ENCODE measurements at places on chromosomes 16 and 17. TPM values are rescaled to one million over a fixed set of nuclear protein-coding genes. Genes with fewer than 3 reads are reported as not detected.

The HSD11B2 gene
- not detected for total RNA-seq

GRCh38 chr17:74779948-74780400 lies 3.8 kb upstream of the NAT9 start:
- H3K27ac ChIP-seq: no peak overlapping the region
- no peak for DNase-seq
- peaks cover 48% of the 10 kb centered on the region for H3K36me3 ChIP-seq
- no peaks in the 10 kb centered on the region for H3K27me3 ChIP-seq

The ACSM5 gene
- total RNA-seq: not detected

GRCh38 chr16:16019488-16019887 lies 70.1 kb downstream of the ABCC1 start:
- peak overlapping the region; percentile 83 for H3K27ac ChIP-seq
- H3K27me3 ChIP-seq: no peaks in the 10 kb centered on the region
- peaks cover 68% of the 10 kb centered on the region for H3K36me3 ChIP-seq

DNA sequence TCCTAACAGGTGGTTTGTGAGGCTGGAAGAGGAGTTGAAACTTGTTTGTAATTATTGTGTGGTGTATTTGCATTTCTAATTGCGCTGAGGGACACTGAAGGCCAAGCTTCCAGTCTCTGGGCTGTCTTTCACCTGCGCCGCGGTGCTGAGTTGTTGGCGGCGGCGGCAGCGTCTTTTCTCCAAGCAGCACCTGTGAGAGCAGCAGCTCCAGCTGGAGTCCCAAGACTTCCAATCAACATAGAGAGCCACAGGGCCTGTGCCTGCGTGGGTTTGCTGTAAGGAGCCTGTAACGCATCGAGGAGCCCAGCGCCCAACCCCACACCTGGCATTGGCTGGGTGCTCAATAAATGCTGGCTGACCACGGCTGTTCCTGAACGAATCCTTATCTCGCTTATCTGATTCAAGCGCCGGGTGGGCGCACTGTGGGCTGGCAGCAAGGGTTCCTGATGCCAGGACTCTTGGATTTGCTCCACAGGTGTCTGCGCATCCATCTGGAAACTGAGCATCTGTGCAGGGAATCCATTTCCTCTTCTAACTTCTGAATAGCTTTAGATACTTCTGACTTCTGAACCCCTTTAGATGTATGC lies 138.1 kb downstream of the ASIC2 start:
- H3K27ac ChIP-seq: no peak overlapping the region
- no peak overlapping the region for H3K4me3 ChIP-seq
- H3K27me3 ChIP-seq: no peaks in the 10 kb centered on the region
- no peaks in the 10 kb centered on the region for H3K4me1 ChIP-seq
- no peaks in the 10 kb centered on the region for H3K36me3 ChIP-seq
- DNase-seq: no peak

DNA sequence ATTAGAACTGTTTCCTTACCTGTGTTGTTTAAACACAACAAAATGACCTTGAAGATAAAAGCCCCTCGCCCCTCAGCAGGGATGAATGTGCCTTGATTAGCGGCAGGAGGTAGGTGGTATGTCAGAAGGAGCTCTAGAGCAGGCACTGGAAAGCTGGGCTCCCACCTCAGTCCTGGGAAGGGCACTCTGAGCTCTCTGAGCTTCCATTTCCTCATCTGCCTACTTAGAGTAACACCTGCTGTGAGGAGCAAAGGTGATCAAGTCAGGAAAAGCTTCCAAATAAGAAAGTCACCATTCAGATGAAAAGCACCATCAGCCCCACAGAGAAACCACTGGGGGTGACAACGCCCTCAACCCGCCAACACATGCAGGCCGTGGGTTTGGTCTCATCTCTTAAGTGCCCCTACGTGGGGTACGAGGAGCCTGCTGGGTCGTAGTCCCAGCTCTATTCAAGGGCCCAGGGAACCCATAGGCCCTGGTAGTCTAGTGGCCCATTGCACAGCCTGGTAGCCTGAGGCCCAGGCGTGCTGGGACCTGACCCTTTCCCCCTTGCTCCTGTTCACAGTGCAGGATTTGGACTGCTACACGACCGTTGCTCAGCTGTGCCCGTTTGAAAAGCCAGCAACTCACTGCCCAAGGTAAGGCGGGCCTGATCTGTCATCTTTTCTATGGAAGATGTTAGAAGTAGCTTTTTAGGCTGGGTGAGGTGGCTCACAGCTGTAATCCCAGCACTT lies 57.3 kb downstream of the CRISPLD2 start:
- H3K4me3 ChIP-seq: no peak overlapping the region
- H3K36me3 ChIP-seq: 0 out of 2 replicates have a peak, but pooled peaks cover 3% of the 10 kb centered on the region
- no peak for DNase-seq
- no peaks in the 10 kb centered on the region for H3K27me3 ChIP-seq
- peaks cover 19% of the 10 kb centered on the region for H3K4me1 ChIP-seq
- no peak overlapping the region for H3K27ac ChIP-seq

DNA sequence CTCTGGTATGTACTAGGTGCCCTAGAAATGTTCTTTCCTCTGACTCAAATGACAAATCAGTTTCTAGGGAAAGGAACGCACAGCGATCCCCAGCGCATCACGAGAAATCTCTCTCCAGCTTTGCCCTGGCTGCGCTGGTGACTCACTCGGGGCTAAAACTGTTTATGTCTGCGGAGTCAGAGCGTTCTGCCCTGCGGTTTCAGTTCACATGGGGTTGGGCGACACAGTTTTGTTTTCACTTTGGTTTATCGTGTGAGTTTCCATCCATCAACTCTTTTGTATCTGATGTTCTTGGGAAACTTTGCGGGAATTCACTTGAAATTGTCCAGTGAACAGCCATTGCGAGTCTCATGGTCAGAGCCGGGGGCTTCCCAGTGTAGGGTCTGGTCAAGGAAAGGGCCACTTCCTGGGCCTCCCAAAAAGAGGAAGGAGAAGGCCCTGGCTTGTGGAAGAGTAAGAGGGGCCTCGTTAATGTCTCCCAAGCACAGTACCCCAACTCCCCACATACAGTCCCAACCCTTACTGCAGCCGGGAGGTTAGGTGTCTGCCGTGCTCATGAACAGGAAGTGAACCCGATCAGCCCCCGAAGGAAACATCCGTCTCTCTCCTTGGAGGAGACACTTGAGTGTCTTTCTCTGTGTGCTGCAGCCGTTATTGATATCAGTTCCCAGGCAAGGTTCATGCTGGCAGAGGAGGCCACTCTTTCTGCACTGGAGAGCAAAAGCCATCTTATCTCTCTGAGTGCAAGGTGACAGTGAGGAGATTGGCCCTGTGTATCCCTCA lies 643.2 kb downstream of the WWOX start:
- H3K36me3 ChIP-seq: no peaks in the 10 kb centered on the region
- DNase-seq: peak; percentile 84
- H3K27ac ChIP-seq: peak overlapping the region; percentile 59
- peak overlapping the region; percentile 30 for H3K4me3 ChIP-seq
- no peaks in the 10 kb centered on the region for H3K27me3 ChIP-seq

DNA sequence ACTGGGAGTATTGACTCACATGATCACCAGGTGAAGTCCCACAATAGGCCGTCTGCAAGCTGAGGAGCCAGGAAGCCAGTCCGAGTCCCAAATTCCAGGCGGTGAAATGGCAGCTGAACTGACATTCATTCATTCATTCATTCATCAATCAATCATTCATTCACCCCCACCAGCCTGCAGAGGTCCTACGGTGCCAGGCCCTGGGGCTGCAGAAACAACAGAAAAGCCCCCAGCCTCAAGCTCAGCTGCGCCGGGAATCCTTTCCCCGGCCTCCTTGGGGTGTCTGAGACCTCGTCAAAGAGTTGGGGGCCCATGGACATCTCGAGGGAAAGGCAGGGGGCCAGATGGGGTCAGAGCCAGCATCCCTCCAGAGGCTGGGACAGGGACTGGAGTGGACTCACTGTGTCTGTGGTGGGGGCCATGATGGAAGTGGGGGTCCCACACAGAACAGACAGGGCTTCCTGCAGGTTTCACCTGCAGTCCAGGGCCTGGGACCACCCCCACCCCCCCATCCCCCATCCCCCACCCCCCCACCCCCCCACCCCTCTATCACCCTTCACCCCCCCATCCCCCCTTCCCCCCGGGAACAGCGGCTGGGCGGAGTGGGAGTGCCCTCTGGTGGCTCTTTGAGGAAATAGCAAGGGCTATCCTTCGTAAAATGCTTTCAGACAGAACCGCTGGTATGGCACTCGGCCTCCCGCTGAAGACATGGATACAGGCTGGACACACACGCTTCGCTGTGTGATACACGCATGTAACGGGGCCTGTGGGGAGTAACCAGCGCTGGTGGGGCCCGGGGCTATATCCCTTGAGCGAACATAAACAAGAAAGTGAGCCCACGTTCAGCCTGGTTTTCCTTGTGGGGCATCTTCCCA lies 8.5 kb upstream of the ZC3H18 start:
- no peaks in the 10 kb centered on the region for H3K27me3 ChIP-seq
- H3K4me1 ChIP-seq: peaks cover 6% of the 10 kb centered on the region
- H3K4me3 ChIP-seq: peak overlapping the region; percentile 27
- DNase-seq: peak; percentile 42
- H3K36me3 ChIP-seq: no peaks in the 10 kb centered on the region
- no peak overlapping the region for H3K27ac ChIP-seq

The METTL2A gene
- 29.9 TPM for total RNA-seq

- no peaks in the 10 kb centered on the region for H3K4me1 ChIP-seq
- no peaks in the 10 kb centered on the region for H3K27me3 ChIP-seq
- DNase-seq: no peak
- no peak overlapping the region for H3K27ac ChIP-seq
- H3K36me3 ChIP-seq: no peaks in the 10 kb centered on the region
Measured at GRCh38 chr16:67506468-67506867, 22.2 kb upstream of the RIPOR1 start.

The GCGR gene
- total RNA-seq: not detected

The KRTAP2-2 gene
- not detected for total RNA-seq

GRCh38 chr17:57962279-57963148 lies 7.3 kb upstream of the CUEDC1 start:
- peak; percentile 37 for DNase-seq
- H3K4me1 ChIP-seq: no peaks in the 10 kb centered on the region
- no peaks in the 10 kb centered on the region for H3K36me3 ChIP-seq
- no peak overlapping the region for H3K4me3 ChIP-seq
- H3K27ac ChIP-seq: no peak overlapping the region

GRCh38 chr17:44280392-44280937 lies 12.5 kb upstream of the SLC4A1 start:
- no peaks in the 10 kb centered on the region for H3K27me3 ChIP-seq
- no peak for DNase-seq
- no peak overlapping the region for H3K4me3 ChIP-seq
- no peak overlapping the region for H3K27ac ChIP-seq
- no peaks in the 10 kb centered on the region for H3K36me3 ChIP-seq

GRCh38 chr17:48125829-48126531 lies 18.4 kb downstream of the SNX11 start:
- no peak overlapping the region for H3K27ac ChIP-seq
- peaks cover 8% of the 10 kb centered on the region for H3K4me1 ChIP-seq
- H3K36me3 ChIP-seq: peaks cover 36% of the 10 kb centered on the region

- no peak overlapping the region for H3K27ac ChIP-seq
- peaks cover 10% of the 10 kb centered on the region for H3K4me1 ChIP-seq
- H3K27me3 ChIP-seq: no peaks in the 10 kb centered on the region
- no peak overlapping the region for H3K4me3 ChIP-seq
- H3K36me3 ChIP-seq: peaks cover 31% of the 10 kb centered on the region
Measured at GRCh38 chr17:74838274-74838673, 21.4 kb downstream of the GRIN2C start.

The EPX gene
- not detected for total RNA-seq

DNA sequence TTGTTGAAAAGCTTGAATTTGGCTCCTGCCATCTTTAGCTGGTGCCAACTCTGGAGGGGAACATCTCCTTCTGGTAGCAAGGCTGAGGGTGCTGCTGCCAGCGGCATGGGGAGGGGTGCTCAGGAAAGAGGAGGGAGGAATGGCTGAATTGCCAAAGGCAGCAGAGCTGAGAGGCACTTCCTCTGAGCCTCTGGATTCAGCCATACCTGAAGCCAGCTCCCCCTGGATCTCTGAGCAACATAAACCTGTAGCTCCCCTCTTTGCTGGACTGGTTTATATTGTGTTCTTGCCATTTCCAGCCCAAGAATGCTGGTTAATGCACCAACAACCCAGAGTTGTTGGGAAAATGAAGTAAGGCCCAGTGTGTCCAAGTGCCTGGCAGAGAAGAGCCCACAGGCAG lies 7.4 kb downstream of the MEFV start:
- H3K4me3 ChIP-seq: no peak overlapping the region
- DNase-seq: no peak
- H3K27me3 ChIP-seq: no peaks in the 10 kb centered on the region

The MAP2K3 gene
- total RNA-seq: 14.7 TPM

DNA sequence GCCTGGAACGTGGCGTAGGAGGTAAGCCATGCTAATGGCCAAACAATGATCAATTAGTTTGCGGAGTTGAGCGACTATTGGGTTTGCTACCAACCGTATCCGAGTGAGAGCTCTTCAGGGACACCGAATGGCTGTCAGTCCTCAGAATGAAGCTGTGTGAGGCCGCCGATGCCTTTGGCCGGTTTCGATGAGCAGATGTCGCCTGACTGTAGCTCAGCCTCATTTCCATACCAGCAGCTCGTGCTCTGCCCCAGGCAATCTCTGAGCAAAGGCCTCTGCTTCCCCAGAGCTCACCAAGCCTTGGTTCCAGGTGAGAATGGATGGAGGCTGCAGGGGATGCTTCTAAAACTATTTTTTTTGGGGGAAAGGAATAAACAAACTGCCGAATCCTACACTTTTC lies 111.7 kb upstream of the HS3ST4 start:
- no peak for DNase-seq
- H3K4me3 ChIP-seq: no peak overlapping the region
- no peaks in the 10 kb centered on the region for H3K36me3 ChIP-seq
- H3K27me3 ChIP-seq: no peaks in the 10 kb centered on the region

The OMG gene
- not detected for total RNA-seq

DNA sequence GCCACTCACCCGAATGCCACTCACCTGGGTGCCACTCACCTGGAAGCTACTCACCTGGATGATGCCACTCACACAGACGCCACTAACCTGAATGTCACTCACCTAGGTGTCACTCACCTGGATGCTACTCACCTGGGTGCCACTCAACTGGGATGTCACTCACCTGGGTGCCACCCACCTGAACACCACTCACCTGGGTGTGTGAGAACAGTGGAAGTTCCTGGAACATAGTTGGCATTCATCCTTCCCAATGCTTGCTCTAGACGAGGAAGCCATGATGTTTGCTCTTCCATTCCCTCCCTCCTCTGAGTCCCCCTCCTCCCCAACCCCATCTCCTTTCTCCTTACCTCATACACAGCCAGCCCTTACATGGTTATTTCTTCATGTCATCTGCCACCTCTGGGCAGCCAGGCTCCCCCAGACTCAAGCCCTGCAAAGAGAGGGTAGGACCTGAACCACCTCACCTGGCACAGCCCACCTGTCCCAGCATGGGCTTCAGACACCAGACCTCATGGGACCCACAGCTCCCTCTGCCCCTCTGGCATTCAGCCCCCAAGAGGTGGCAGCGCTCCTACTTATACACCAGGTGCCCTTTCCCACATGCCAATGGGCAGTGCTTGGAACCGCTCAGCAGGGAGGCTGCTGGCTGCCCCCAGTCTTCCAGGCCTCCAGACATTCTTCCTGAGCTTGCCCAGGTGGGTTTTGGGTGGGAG lies 171.8 kb upstream of the FOXF1 start:
- no peak overlapping the region for H3K27ac ChIP-seq
- no peak overlapping the region for H3K4me3 ChIP-seq
- H3K27me3 ChIP-seq: no peaks in the 10 kb centered on the region
- DNase-seq: no peak
